ENCODE measurements at places on chromosomes 16 and 17. TPM values are rescaled to one million over a fixed set of nuclear protein-coding genes. Genes with fewer than 3 reads are reported as not detected.

- no peak for DNase-seq
These were observed 1.2 kb downstream of the DDX5 start for GRCh38 chr17:64504769-64505339.

Gene DNAH2
- total RNA-seq = 1.8 TPM

Gene TNRC6C
- total RNA-seq = 9.1 TPM

Gene KCNH6
- total RNA-seq = not detected

GRCh38 chr16:22240023-22240710, 34.1 kb downstream of the EEF2K start:
- DNase-seq = no peak

DNA sequence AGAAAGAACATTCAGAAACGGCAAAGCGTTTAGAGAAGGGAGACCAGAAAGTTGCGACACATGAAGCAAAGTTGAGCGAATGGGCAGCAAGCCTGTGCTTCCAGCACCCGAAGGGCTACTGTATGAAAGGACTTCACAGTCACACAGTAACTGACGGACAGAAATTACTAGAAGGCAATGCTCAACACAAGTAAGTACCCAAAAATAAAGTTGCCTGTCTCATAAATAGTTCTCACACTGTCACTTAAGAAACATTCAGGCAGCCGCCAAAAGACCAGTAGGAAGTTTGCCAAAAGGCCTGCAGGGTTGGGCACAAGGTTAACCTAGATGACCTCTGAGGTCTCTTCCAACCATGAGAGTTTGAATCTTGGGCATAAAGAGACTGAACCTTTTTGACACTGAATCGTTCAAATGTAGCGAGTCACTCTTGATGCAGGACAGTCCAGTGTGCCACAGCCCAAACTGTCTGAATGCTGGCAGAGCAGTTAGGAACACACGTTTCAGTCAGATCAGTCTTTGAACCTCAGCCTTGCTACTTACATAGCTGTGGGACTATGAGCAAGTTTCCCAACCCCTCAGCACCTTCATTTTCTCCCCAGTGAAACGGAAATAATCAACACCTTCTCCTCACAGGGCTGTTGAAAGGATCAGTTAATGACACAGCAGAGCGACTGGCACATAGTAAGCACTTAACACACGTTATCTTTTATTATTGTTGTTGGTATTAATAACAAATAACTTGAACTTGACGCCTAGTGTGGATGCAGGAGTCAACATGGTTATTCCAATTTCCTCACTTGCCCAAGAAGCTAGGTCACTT, 10.4 kb downstream of the NCBP3 start:
- no peak for DNase-seq

Gene FZD2
- 1.8 TPM for total RNA-seq

Gene TBC1D3D
- total RNA-seq = 2.1 TPM

Gene GAS2L2
- total RNA-seq = 0.24 TPM

- no peak for DNase-seq
These were observed 33.5 kb downstream of the ABCC3 start for GRCh38 chr17:50668025-50668837.

DNA sequence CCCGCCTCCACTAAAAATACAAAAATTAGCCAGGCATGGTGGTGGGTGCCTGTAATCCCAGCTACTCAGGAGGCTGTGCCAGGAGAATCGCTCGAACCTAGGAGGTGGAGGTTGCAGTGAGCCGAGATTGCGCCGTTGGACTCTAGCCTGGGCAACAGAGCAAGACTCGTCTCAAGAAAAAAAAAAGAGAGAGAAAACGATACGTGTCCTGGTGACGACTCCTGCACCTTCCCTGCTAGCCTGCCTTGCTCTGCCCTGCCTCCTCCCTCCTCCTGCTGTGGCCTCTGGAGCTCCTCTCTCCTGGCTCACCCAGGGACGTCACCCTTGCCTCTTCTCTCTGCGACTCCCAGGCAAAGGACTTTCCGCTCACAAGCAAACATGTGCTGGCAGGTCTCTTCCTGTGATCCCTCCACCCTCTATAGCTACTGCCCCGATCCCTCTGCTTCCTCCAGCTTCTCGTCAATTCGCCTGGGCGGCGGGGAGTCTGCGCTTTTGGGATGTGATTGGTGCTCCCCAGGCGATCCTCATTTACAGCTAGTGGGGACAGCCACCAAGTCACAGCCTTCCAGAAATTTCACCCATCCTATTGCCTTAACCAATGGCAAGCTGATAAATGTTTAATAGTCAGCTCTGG, 25.5 kb upstream of the CBX4 start:
- DNase-seq = peak; percentile 38

Gene KRTAP1-1
- total RNA-seq = not detected

Gene MEIOB
- total RNA-seq = not detected

Data from mammary epithelial cell (primary cell).